ENCODE measurements at places on chromosomes 11 and 22.

- no peak for DNase-seq
Observed at GRCh38 chr11:69394234-69394868, 87.1 kb upstream of the LINC01488 start.

- DNase-seq = no peak
Observed at GRCh38 chr22:35592418-35592967, 24.6 kb downstream of the MB start.

DNA sequence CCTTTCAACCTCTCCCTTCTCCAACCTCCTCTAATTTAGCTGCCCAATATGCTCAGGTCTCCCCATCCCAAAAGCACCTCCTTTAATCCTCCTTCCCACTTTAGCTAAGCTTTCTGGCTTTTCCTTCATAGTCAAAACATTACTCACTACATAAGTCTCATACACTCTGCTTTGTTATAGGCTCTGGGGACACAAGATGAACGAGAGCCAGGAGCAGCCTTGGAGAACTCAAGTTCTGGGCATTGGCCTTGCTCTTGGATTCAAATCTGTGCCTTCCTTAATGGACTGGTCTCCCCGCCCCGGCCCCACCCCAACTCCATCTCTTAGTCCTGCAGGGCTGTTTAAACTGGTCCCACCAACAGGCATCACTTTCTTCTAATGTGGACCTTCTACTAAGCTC lies 11.4 kb upstream of the HPX start:
- DNase-seq = no peak

GRCh38 chr11:82976786-82977185 lies 75.2 kb downstream of the DDIAS start:
- DNase-seq = no peak

DNA sequence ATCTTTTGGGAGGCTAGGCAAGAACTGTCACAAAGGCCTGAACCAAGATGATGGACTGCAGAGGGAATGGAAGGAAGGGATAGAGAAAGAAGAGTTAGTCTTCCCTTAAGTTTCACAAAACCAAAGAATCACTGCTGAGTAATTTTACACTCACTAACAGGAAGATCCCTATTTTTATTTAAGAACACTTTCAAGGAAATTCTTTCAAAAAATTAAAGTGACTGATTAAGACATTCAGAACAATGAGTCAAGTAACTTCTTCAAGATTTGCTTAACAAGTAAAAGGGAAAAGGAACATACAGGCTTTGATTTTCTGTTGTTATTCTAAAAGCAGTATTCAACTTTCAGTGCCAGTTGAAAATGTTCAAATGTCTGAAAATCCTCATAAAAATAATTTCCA lies 3.1 kb downstream of the PITPNB start:
- no peak for DNase-seq

DNA sequence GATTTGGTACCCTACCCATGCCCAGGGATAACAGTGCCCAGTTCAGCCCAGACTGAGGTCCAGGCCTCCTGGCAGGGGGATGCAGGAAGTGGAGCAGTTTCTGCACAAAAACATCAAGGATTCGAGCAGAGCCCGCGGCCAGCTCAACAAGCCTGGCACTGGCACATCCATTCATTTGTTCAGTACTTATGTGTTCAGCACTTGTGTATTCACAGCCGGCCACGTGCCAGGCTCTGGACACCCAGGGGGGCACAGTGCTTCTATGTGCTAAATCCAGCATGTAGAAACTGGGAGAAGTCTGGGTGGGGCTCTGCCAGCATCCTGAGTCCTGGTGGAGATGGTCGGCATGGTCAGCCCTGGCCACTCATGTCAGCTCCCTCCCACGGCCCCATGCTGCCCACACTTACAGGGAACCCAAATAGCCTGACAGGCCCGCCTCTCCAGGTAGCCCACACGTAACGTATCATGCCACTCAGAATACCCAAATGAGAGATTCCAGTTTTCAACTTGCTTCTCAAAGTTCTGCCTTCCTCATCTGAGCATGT lies 28.5 kb downstream of the LINC01488 start:
- DNase-seq = no peak

DNA sequence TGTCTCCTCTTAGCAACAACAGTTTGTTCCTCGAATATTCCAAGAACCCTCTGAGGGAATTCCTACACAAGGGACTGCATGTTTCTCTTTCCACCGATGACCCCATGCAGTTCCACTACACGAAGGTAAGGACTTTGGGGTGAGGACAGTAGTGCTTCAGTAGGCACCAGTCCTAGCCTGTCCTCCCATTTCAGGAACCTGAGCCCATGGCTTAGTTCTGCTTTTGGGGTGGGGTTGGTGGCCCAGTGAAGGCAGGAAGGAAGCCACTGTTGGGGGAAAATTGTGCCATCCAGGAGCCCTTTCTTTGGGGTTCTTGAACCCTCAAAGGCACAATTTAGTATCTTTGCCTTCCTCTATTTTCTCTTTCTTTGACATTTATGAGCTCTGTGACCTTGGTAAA lies 38.2 kb downstream of the RNF141 start:
- DNase-seq = no peak

DNA sequence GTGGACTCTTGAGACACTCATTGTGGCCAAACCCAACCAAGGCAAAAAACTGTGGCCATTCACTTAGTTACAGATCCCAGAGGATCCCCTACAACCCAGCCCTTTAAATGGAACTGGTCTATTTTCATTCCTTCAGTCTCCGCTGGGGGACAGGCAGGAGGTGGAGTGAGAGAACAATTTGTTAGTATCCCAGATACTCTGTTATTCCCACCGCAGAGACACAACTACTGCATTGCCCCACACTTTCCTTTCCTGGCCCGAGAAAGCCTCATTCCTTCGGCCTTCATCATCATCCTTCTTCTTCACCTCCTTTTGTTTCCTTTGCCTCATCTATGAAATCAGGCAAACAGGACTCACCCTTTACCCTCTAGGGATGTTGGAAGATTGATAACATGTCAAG lies 191.1 kb downstream of the NTM start:
- DNase-seq = no peak

DNA sequence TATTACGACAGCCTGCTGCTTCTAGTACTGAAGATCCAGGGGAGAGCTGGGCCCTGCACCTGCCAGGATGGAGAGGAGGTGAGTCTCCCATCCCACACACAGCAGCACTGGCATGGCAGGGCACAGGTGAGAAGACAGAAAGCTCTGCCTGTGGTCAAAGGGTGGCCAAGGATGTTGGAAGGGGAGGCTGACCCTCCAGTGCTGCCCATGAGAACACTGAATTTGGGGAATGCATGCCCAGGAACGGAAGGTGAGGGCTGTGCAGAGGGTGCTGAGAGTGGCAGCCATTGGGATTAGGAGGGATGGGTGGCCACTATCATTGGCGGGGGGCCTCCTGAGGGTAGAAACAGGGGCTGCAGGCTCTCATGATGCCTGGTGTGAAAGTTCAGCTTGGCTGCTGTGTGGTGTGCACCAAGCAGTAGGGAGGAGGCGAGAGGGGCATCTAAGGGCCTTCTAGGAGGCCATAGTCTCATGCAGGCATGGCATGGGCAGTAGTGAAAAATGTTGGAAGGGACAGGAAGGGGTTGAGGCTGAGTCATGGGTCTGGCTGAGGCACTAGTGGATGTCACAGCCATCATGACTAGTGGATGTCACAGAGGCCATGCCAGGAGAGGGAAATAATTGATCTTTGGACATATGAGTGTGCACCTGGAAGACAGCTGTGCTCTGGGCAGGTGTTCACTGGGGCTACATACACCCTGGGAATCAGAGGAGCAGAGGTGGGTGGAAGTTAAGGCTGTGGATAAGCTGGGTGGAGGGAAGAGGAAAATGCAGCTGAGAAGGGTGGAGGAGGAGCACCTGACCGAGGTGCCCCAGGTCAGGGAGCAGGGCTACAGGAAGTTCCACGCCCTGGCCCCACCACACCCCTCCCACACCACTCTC lies 2.5 kb upstream of the LRRC74B start:
- no peak for DNase-seq

DNA sequence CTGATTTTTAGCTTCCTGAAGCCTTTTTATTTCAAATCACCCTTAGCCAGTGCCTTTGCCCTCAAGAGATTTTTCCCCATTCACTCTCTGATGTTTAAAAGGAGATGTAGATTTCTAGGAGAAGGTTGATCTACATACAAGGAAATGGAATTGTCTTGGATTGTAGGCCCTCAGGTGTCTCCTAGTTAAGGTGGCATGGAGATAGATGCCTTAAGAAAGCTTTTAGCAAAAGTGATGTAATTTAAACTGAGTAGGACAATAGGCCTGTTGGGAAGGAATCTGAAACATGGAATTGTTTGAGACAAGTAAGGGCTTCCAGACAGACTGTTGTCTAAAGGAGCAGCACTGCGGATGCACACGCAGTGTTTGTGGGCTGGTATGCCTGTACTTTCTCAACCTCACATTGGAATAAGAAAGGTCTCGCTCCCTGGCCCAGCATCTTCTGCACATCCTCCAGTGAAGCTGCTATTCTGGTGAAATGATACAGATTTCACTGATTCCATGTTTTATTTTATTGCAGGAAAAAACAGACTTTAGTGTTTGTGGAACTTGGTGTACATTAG lies 69.8 kb upstream of the SLC25A18 start:
- no peak for DNase-seq

GRCh38 chr22:50586416-50586815 lies 3.8 kb upstream of the CHKB start:
- DNase-seq = no peak

DNA sequence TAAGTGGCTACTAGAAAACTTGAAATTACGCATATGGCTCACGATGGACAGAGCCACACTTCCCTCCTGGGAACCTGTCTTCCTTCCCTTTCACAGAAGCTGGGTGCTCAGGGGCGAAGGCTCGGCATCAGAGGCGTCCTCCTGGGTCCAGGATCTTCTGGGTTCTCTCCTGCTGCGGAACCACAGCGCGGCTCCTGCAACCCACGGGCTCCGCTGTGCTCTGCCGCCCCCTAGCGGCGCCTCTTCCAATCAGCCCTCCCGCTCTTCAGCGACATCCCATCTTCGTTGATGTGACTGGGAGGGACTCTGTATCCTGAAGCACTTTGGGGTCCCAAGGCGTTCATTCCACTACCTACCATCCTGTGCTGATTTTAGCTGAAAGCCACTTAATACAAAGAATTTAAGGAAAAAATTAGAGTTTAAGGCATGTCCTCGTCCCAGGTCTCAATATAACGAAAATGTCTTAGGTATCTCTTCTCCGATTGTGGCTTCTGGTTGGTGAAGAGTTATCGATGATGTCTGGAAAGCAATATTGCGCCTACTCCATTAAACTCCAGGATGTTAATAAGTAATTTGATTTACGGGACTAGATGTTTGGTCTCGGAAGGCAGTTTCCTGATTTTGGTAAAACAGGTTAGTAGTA lies 14.8 kb upstream of the RPS3 start:
- DNase-seq = peak; percentile 79

- DNase-seq = no peak
Observed at GRCh38 chr22:48265000-48265625, 1502.7 kb downstream of the TBC1D22A start.

GRCh38 chr11:76901144-76901543 lies 40.4 kb downstream of the ACER3 start:
- no peak for DNase-seq

GRCh38 chr11:130322126-130322525 lies 7.4 kb upstream of the ZBTB44 start:
- no peak for DNase-seq

DNA sequence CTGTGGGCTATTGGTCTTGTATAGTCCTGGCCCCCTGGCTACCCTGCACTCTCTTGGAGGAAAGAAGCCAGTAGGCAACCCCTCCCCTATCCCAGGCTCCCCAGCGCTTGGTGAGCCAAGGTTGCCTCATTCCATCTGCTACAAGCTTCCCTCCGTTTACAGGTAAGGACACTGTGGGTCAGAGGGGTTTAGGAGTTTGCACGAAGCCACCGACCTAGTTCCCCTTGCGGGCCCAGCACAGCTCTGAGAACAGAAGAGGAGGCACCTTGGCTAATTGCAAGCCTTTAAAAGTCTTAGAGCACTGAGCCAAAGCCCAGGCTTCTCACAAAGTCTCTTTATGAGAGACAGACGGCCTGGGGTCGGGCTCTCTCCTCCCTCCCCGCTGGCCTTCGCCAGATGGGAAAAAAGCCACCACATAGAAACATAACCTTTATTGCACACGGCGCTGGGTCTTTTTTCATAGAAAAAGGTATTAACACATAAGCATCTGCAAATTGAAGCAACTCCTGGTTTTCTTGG lies 99.8 kb downstream of the CEP164 start:
- DNase-seq = no peak

- DNase-seq = no peak
Observed at GRCh38 chr11:71551711-71552110, 3.5 kb downstream of the KRTAP5-9 start.

DNA sequence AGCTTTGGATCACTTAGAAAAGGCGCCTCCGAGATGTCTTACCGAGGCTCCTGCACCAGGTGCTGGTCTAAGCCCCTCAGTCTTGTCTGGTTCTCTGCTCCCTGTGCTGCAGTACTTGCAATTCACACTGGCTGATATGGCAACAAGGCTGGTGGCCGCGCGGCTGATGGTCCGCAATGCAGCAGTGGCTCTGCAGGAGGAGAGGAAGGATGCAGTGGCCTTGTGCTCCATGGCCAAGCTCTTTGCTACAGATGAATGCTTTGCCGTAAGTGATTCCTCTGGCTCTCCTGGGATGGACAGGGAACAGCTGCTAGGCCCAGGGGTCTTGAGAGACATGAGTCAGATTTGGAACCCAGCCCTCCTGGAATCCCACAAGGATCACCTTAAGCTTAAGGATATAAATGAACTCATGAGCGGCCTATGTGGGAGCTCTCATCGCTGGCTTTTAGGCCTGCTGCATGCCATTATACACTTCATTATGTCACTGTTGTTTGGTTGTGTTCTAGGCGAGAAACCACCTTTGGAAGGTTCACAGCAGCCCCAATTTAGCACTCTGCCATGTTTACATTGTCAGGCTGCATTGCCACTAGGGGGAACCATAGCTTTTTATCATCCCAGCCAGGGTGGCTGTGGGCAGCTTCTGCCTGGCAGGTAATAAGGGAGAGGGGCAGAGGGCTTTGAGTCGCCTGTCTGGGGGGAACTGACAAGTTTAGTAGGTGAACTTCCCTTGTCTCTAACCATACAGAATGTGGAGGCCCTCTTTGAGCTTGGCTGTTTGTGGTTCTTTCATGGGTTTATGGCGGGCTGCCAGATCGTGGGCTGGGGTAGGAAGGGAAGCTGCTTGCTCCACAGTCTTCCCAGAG lies 8.5 kb downstream of the ACAD8 start:
- DNase-seq = peak; percentile 42

GRCh38 chr11:57763568-57763967 lies 2.0 kb downstream of the CTNND1 start:
- no peak for DNase-seq

Measured in stimulated activated CD4-positive, alpha-beta T cell treated with anti-CD3 and anti-CD28 coated beads, Interleukin-4, amount 100 ng/mL, for 24 hours (primary cell).